Effector memory CD4-positive, alpha-beta T cell (primary cell): ENCODE measurements at places on chromosomes 12 and 14.

DNA sequence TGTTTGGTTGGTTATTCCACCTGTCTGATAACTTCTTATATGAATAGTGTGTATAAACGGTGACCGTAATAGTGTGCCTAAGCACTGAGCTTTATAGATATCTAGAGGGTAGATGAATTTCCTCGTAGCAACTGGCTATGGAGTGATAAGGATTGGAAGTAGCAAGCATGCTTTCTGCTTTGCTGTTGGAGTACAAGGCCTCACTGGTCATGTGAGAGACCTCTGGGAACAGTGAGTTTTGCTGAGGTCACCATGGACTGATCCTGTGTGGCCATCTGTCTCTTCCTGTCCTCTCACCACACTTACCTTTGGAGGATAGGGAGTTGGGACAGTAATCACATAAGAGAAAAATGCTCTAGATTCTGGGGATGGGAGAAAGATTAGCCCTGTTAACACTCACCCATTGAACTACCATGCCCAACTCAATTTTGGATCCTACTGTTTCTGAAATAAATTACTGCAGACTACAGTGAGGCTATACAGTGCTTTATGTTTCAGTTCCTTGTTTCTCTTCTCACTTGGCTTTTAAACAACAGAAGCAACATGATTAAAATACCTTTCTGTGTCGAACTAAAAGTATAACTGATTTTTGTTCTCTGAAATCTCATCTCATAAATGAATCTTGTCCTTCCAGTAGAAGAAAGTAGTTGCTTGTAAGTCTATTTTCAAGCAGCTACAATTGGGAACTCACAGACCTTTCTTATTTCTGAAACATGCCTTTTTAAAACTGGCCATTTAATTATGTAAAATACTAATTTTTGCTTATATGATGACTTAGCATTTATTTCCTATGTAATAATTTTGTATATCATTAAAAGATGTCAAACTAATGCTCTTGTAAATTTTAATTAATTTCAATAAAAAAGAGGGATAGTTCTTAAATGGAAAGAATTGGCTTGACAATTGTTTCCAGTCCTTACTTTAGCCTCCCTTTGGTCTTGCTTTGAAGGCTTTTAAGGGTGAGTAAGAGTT, 8.3 kb downstream of the TMX1 start:
- no peak overlapping the region for H3K4me3 ChIP-seq
- H3K27ac ChIP-seq = no peak overlapping the region
- H3K4me1 ChIP-seq = peaks cover under 1% of the 10 kb centered on the region
- DNase-seq = no peak

GRCh38 chr12:73629171-73629570, 908.5 kb upstream of the ATXN7L3B start:
- no peaks in the 10 kb centered on the region for H3K4me1 ChIP-seq
- H3K27ac ChIP-seq = no peak overlapping the region
- no peak for DNase-seq
- H3K36me3 ChIP-seq = no peaks in the 10 kb centered on the region
- H3K27me3 ChIP-seq = no peaks in the 10 kb centered on the region
- no peak overlapping the region for H3K4me3 ChIP-seq

DNA sequence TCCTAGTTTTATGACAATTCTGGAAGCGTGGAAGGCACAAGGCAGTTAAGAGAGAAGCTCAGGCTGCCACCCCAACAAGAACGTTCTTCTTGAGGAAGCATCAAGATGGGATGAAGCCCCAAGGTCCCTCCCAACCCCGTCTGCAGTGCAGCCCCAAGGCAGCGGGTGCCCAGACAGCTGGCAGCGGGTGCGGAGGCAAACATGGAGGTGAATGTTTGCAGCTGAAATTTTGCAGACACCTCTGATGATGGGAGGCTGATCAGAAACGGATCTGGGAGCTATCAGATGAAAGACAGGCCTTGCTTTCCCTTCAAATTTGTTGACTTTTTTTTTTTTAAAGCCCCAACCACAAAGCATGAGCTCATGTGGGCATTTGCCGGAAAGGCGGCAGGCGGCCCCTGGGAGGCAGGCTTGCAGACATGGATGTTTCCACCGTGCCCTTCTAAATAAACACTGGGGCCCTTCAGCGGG, 230.7 kb upstream of the RTL1 start:
- DNase-seq = no peak
- H3K4me1 ChIP-seq = no peaks in the 10 kb centered on the region
- no peak overlapping the region for H3K27ac ChIP-seq
- H3K4me3 ChIP-seq = no peak overlapping the region
- H3K27me3 ChIP-seq = no peaks in the 10 kb centered on the region

DNA sequence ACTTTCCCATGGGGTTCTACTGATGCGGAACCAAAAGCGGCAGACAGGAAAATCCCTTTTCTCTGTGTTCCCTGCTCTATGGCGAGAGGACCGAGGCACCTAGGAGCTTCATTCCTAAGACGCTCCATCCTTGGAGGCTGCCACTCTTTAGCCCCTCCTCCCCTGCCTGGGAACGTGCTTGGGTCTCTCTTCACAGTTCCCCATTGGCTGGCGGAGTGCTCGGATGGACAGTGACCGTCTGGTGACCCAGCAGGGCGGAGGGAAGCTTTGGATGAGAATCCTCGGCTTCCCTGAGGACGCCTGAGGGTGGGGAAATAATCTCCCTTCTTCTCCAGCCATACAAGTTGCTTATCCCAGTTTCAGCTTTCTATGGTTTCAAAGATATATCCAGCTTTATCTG, 37.3 kb downstream of the KCNA5 start:
- H3K4me3 ChIP-seq = no peak overlapping the region
- no peaks in the 10 kb centered on the region for H3K36me3 ChIP-seq
- H3K4me1 ChIP-seq = no peaks in the 10 kb centered on the region
- no peak overlapping the region for H3K27ac ChIP-seq
- no peak for DNase-seq

- no peak overlapping the region for H3K4me3 ChIP-seq
- H3K4me1 ChIP-seq = peaks cover 58% of the 10 kb centered on the region
- no peak for DNase-seq
- H3K36me3 ChIP-seq = no peaks in the 10 kb centered on the region
Measured at GRCh38 chr12:120118321-120119061, 1.9 kb upstream of the RAB35 start.

GRCh38 chr12:24475337-24475736, 473.6 kb downstream of the BCAT1 start:
- no peaks in the 10 kb centered on the region for H3K4me1 ChIP-seq
- H3K4me3 ChIP-seq = no peak overlapping the region
- DNase-seq = no peak
- H3K27ac ChIP-seq = no peak overlapping the region

DNA sequence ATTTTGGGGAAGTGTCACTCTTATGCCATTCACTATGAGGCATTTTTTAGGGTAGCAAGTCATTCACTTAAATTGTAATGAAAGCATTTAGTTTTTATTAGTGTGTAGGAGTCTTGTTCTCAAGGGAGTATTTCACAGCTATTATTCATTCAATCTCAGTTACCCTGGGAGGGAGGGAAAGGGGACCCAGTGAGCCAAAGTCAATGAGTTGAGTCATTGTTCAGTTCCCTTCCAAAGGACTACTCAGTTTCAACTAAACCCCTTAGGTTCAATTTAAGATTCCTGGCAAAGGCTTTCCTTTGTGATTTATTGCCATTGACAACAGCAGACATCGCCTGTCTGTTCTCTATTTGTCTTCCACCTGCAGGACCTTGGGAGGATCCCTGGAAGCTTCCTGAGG, 29.3 kb upstream of the RASSF8 start:
- H3K36me3 ChIP-seq = no peaks in the 10 kb centered on the region
- no peaks in the 10 kb centered on the region for H3K27me3 ChIP-seq
- DNase-seq = no peak
- no peak overlapping the region for H3K4me3 ChIP-seq
- H3K27ac ChIP-seq = no peak overlapping the region

DNA sequence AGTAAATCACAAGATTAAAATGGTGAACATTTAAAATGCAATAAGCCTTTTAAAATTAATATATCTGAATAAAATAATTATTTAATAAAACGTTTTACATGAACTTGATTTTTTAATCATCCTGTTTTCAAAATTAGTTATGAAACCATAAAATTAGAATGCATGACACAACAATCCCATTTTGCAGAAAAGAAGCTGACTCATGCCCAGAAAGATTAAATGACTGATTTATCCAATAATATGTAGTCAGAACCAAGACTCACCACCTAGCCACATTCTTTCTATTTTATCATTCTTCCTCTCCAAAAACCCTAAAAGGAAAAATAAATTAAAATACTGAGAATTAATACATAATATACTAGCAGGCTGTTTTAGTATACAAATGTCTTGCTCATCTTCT, 83.0 kb upstream of the LGR5 start:
- DNase-seq = no peak
- no peak overlapping the region for H3K4me3 ChIP-seq
- no peaks in the 10 kb centered on the region for H3K27me3 ChIP-seq
- H3K4me1 ChIP-seq = no peaks in the 10 kb centered on the region

DNA sequence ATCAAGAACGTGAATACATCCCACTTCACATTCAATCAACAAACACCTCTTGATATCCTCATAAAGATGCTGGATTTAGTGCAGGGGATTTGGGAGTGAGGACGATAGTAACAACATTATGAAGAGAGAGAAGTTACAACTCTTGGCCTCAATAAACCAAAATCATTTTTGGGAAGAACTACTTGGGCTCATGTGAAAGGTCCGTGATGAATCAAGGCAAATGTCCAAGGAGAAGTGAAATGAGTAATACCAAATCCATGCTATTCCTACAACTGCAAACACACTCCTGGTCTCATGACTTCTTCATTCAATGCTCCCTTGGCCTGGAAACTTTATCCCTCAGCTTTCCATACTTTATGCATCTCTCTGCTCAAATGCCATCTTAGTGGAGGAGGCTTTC, 162.0 kb upstream of the LMNTD1 start:
- DNase-seq = no peak
- H3K27me3 ChIP-seq = no peaks in the 10 kb centered on the region
- H3K4me1 ChIP-seq = no peaks in the 10 kb centered on the region
- no peak overlapping the region for H3K27ac ChIP-seq

GRCh38 chr12:22121224-22121623, 75.2 kb downstream of the CMAS start:
- H3K27ac ChIP-seq = no peak overlapping the region
- H3K36me3 ChIP-seq = no peaks in the 10 kb centered on the region
- H3K4me1 ChIP-seq = no peaks in the 10 kb centered on the region
- DNase-seq = no peak
- H3K4me3 ChIP-seq = no peak overlapping the region

DNA sequence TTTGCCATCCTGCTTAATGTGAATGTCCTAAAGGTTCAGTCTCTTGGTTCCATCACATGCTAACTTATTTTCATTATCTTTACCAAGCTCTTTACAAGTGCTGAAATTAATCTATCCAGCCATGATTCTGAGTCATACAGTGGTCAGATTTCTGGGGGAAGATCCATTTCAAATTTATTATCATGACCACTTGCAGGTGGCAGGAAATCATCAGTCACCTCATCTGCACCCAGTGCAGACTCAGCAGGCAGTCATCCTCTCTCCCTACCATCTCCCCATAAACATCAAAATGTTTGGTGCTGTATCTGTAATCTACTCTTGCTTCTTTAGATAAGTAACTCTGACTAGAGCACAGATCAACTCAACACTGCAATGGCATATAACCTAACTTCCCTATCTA, 23.5 kb downstream of the ATG14 start:
- no peaks in the 10 kb centered on the region for H3K4me1 ChIP-seq
- no peaks in the 10 kb centered on the region for H3K27me3 ChIP-seq
- H3K27ac ChIP-seq = no peak overlapping the region
- no peak overlapping the region for H3K4me3 ChIP-seq
- peaks cover 24% of the 10 kb centered on the region for H3K36me3 ChIP-seq

- H3K36me3 ChIP-seq = no peaks in the 10 kb centered on the region
- no peak overlapping the region for H3K27ac ChIP-seq
- H3K4me1 ChIP-seq = no peaks in the 10 kb centered on the region
Measured at GRCh38 chr12:123092866-123093265, 58.0 kb downstream of the PITPNM2 start.

GRCh38 chr14:50399251-50400032, 2.8 kb upstream of the CDKL1 start:
- H3K4me1 ChIP-seq = peaks cover 6% of the 10 kb centered on the region
- H3K36me3 ChIP-seq = no peaks in the 10 kb centered on the region
- no peak for DNase-seq
- no peak overlapping the region for H3K27ac ChIP-seq
